ENCODE measurements at places on chromosomes 1 and 21.

DNA sequence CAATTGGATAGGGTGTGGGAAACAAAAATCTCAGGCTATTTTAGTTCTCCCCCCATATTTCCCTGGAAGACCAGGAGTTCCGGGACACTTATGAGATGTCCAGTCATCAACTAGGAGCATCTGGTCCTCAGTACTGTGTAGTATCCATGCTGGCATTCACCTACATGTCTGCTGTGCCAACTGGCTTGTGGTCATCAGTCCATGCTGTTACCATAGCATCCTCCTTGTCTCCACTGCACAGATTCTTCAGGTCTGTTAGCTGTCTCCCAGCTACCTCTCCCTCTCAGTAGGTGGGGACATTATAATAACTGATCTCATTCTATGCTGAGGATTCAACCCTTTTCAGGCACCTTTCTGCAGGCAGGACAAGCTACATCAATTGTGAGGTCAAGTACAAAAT is 302.9 kb downstream of the BARHL2 start:
- DNase-seq: no peak

- no peak for DNase-seq
Observed at GRCh38 chr1:45644661-45645060, 20.8 kb upstream of the CCDC17 start.

DNA sequence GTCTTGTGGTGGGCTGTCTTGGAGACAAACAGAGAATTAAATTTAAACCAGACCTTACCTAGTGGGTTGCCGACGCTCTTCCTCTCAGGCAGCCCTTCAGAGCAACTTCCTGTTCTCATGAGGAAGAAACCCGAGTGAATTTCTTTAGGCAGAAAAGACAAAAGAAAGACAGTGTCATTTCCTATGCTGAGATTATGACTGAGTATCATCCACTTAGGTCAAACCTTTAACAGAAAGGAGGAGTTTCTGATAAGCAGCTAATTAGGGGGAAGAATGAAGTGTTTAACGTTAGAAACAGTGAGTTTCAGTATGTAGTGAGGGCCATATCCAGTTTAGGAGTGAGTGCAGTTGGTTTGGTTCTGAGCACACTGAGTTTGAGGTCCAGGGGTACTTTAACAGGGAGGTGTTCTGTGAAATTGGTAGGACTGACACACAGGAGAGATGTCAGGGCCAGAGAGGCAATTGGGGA is 38.7 kb downstream of the FASLG start:
- no peak for DNase-seq

DNA sequence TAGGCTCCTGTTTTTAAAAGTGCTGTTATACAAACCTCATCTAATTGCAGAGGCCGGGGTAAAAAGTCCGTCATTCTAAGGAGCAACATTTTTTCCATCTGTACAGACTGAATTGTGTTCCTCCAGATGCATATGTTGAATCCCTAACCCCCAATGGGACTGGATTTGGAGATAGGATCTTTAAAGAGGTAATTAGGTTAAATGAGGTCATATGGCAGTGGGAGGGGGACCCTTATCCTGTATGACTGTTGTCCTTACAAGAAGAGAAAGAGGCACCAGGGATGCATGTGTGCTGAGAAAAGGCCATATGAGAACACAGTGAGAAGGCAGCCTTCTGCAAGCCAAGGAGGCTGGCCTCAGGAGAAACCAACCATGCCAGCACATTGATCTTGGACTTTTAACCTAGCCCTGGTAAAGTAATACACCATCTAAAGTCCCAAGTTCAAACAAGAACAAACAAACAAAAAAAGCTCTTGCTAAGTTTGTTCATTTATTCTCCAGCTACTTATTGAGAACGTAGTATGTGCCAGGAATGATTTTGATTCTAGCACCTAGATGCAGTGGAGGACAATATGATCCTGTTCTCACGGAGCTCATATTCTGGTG is 352.4 kb downstream of the NTNG1 start:
- no peak for DNase-seq

DNA sequence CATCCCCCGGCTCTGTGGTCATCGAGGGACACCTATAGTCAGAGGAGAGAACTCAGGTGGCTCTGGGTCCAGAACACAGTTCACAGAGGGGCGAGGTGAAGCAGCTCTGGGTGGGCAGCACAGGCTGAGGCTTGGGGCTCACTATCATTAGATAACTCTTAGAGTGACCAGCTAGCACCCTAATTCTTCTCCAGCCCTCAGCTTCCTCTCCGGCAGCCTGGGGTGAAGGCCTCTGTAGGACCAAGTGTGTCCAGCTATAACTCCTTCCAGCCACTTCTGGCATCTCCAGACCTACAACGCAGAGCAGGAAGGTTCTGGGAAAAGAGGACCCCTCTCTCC is 1.4 kb downstream of the ARTN start:
- DNase-seq: no peak

DNA sequence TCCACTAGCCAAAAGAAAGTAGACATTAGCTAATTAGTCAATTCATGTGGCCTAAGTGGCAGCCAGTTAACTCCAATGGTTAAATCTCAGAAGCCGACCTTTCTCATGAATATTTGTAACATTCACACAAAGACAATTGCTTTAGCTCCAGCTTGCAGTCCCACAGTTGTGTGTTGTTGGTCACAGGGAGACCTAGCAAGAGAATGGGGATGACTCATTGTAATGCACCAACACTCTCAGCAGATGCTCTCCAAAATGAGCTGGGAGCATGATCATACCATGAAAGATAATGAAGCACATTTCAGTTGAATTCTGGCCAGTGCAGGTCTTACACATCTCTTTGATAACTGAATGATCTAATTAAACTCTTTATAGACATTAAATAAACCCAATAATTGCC is 160.4 kb downstream of the HLX start:
- no peak for DNase-seq

DNA sequence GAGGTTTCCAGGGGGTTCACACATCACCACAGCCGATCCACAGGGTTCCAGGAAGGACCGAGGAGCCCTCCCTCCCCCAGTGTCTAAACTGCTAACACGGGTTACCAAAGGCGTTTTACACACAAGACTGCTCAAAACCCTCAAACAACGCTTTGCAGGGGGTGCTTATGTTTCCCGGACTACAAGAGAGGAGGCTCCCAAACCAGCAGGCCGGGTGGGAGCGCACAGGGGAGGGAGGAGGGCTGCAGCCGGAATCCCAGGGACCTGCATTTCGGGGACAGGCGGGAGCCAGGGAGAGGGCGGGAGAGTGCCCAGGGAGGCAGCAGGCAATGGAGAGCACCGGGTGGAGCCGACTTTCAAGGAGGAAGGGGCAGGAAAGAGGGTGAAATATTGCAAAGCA is 50.8 kb downstream of the ACBD3 start:
- DNase-seq: no peak

DNA sequence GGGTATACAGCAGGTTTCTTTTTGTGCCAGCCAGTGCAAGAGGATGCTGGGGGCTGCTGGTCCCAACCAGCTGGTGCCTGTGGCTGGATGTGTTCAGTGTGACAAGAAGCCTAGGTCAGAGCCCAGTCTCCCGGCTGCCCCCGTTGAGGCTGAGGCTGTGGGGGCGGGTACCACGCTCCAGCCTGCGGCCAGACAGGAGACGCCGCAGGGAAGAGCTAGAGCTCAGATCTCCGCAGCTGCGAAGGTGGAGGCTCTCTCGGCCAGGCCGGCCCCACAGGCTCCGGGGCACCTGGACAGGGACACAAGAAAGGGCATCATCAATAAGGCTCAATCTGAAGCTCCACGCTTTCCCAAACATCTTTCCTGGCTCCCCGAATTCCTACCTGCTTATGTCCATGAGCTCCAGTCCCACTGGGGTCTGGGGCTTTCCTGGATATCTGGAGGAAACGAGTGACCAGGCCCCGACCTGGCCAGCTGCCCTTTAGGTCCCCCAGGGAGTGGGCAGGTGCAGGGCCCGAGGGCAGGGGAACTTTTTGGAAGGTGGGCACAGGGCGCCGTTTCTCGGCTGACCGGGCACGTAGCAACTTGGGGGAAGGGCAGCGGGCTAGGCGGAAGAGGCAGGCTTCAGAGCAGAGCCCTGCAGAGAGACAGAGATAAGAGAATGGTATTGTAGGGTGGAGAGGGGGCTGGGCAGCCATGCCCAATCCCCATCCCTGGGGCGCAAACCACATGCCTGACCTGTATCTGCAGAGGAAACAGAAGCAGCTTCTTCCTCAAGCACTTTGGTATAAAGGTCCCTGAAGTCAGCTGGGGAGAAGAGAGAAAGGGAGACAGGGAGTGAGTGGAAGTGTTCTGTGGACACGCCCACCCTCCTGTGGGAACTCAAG is 7.4 kb downstream of the ENTREP3 start:
- DNase-seq: no peak

All from posterior cingulate gyrus (tissue), 11 donors.